LoVo (cell line): ENCODE measurements at places on chromosomes 6 and 20.

DNA sequence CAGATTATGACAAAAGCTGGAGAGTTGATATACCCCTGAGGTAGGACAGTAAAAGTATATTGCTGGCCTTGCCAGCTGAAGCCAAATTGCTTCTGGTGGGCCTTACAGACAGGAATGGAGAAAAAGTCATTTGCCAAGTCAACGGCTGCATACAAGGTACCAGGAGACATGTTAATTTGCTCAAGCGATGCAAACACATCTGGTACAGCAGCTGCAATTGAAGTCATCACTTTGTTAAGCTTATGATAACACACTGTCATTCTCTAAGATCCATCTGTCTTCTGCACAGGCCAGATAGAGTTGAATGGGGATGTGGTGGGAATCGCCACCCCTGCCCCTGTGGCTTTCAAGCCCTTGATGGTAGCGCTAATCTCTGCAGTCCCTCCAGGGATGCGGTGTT lies 40.4 kb upstream of the POPDC3 start:
- no peak for DNase-seq

DNA sequence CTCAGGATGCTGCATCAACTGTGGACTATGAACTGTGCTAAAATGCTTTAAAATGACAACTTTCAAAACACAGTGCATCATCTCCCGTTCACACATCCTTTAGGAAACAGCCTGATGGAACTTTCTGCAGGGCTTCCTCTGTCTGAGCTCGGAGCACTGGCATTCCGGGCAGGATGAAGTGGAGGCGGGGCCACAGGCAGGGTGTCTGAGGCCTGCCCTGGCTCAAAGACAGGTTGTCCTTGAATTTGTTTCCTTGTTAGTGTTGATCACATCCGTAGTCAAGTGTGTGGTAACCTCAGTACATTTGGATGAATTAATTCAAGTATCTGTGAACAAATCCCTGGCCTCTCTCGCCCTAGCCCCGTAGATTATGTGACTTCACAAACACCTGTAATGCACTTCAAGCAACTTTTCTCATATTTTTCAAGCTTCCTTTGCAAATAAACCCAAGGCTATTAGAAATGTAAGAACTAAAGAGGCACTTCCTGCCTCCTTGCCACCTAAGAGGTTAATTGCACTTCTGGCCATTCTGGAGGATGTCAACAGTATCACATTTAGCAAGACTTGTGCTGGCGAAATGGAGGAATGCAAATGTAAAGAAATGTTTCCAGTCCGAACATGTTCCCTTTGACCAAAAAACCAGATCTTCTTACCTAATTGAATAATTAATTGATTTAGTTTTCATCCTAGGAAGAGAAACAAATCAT lies 3.1 kb downstream of the CD93 start:
- DNase-seq, result no peak

DNA sequence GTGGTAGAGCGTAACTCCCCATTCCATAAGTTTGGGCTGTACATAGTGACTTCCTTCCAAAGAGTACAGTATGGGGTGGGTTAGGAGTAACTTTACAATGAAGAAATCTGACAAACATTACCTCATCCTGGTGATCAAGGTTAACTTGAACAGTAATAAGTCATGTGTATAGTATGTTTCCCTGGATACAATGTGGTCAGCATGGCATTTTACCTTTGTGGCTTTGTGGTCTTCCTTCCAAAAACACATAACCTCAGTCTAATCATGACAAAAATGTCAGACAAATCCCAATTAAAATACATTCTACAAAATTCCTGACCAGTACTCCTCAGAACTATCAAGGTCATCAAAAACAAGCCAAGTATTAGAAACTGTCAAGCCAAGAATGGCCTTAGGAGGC lies 225.1 kb downstream of the UBE3D start:
- DNase-seq, result no peak

DNA sequence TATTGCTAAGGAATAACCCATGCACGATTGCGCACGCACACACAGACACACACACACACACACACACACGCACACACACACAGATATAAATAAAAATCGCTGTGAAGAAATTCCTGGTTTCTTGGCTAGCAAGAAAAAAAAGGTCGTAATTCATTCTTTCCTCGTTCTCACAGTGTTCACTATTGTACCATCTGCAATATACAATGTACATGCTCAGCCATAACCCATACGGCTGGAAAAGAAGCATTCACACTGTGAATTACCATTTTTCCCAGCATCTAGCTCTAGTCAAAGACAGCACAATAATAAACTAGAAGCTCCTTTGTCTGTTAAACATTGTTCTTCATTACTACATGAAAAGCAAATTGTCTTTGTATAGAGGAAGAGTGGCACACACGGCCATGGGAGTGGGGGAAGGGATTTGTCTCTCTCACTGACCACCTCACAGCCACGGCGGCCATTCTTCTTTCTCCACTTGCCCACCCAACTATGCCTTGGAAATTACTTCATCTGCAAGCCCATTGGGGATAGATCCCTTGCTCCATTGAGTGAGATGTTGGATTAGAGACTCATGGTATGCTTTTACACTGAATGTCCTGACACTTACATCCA lies 115.3 kb upstream of the ID4 start:
- no peak for DNase-seq

- DNase-seq, result no peak
These were observed 106.8 kb upstream of the BEND6 start for GRCh38 chr6:56848105-56848504.

DNA sequence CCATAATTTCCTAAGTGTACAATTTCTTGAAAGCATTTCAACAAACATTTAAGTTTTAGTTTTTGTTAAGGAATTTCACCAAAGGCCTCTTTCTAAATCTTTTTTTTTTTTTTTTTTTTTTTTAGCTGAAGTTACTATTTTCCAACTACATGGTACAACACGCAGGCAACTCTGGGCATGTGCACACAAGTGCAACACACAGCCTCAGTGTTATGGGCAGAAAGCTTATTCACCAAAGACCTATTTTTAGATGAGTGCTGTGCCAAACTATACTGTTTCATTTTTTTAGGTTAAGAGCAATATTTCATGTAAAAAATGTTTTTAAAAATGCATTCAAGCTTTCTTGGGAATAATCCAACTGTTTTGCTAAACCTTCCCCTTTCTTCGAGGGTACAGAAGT lies 42.0 kb upstream of the MAP3K4 start:
- DNase-seq, result no peak
